ENCODE measurements at places on chromosomes 7 and 10. TPM values are rescaled to one million over a fixed set of nuclear protein-coding genes. Genes with fewer than 3 reads are reported as not detected.

DNA sequence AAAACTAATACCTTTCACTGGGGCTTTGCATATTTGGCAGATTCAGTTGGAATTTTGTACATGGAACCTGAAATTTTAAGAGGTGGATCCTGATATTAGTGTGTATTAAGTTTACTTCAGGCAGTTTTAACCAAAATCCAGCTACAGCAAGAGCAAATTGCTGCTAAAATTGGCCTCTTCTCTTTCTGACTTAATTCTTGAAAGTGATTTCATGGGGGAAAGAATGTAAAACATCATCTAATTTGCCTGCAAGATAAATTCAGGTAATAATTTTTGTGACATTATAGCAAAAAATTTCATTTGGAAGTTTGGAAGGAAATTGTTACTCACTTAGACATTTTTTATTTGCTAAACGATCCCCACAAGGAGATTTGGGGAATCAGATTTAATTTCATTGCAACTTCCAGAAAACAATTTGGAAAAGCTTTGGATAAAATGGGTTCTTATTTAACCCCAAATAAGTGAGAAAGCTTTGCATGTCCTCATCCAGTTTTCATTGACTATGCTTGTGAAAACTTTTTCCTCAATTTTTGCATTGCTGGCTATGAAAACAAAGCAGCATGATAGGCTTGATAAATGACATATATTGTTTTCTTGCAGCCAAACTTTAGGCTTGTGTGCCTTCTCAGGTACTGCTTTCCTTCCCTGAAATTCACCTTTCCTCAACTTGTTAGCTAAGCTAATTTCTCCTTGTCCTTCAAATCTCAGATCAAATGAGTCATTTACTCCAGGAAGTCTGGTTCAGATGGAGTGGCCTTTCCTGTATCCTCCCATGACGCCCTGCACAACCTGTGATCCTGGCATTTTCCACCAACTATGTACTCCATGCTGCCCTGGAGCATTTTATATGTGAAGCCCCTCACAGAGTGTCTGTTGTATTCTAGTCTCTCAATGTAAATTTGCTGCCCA lies 27.4 kb upstream of the ZNF438 start:
- peaks cover 27% of the 10 kb centered on the region for H3K4me1 ChIP-seq
- no peak for DNase-seq
- no peak overlapping the region for H3K4me3 ChIP-seq
- H3K36me3 ChIP-seq: no peaks in the 10 kb centered on the region

DNA sequence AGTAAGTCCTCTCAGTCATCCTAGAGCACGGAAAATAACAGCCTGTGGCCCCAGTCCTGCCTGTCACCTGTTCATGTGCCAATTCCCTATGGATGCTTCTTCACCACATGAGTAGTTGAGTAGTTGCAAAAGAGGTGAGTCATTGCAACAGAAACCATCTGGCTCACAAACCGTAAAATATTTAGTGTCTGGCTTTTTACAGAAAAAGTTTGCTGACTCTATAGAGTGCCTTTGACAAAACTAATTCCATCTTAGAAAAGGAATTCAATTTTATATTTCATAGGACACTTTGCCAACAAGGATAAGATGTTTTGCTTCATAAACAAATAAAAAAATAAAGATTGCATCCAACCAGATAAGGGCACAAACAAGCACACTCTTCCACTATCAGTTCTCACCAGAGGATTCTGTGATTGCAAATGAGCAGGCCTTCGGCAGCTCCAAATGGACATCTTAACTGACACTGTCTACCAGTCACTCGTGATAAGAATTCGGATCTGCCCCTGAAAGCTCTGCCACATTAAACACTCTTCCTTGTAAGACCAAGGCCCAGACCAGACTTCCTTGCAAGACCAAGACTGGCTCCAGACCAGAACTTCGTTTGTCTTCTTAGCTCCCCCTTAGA lies 242.7 kb upstream of the SEMA3C start:
- DNase-seq: no peak
- peaks cover 14% of the 10 kb centered on the region for H3K4me1 ChIP-seq

DNA sequence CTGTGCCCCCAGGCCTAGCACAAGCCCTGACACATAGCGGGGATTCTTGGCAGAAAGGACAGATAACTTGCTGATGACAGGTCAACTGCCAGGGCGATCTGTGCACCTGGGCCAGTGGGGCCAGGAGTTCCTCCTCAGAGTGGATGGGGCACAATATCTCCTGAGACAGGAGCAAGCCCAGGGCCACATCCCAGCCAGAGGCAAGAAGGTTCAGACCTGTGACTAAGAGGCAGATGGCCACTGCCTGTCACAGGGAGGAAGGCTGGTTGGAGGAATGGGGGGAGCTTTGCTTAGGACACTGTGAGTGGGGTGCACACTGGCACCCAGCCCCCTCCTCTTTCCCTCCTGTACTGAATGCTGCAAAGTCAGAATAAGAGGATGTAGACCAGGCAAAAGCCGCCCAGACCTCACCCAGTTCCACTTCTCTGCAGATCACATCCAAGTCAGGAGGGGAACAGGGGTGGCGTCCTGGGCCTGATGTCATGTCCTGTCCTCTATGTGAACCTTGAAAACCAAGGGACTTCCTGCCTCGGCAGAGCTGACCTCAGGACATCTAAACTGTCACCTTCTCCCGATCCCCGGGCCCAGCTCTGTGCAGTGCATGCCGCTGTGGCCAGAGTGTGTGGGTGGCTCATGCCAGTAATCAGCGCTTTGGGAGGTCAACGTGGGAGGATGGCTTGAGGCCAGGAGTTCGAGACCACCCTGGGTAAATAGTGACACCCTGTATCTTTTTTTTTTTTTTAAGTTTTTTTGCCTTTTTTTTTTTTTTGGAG lies 1.3 kb downstream of the GUSB start:
- DNase-seq: peak; percentile 59
- H3K27me3 ChIP-seq: no peaks in the 10 kb centered on the region
- H3K4me1 ChIP-seq: peaks cover 11% of the 10 kb centered on the region
- peaks cover 2% of the 10 kb centered on the region for H3K36me3 ChIP-seq

DNA sequence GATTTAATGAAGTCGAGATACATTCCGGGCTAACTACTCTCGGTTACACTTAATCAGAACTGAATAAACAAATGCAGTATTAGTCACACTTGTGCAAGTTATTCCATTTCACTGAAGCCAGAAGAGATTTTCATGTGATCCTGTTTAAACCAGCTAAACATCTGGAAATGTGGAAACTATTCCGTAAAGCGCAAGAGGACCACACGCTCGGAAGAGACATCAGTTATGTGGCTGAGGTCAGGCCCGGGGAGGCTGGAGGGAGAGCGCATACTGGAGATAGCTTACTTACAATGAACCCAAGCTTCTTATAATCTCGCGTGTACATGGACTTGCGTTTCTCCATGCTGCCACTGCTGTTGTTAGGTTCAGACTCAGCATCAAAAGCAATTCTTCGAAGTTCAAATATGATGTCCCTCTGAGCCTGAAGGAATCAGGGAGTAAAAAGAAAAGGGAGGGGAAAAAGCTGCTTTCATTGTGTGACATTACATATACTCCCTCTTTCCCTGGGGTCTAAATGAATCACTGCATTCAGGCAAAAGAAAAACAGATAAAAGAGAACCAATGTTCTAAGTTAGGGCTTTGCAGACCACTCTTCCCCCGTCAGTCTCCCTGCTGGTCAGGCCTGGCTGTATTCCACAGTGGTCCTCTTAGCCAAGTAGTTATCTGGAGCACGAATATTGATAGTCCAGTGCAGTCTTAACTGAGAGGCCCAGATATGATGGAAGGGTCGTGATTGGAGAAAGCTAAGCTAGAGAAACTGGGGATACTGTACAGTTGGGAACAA lies 237.4 kb downstream of the ELMO1 start:
- H3K36me3 ChIP-seq: no peaks in the 10 kb centered on the region
- H3K27ac ChIP-seq: no peak overlapping the region
- peaks cover 9% of the 10 kb centered on the region for H3K27me3 ChIP-seq
- no peak overlapping the region for H3K4me3 ChIP-seq
- peaks cover 21% of the 10 kb centered on the region for H3K4me1 ChIP-seq

GRCh38 chr7:156954941-156955340 lies 5.4 kb downstream of the NOM1 start:
- peaks cover 25% of the 10 kb centered on the region for H3K4me1 ChIP-seq
- H3K27me3 ChIP-seq: no peaks in the 10 kb centered on the region

GRCh38 chr7:115216652-115217051 lies 294.8 kb downstream of the MDFIC start:
- H3K4me1 ChIP-seq: peaks cover 5% of the 10 kb centered on the region
- DNase-seq: no peak
- no peak overlapping the region for H3K27ac ChIP-seq

Gene LIPF
- total RNA-seq: not detected

DNA sequence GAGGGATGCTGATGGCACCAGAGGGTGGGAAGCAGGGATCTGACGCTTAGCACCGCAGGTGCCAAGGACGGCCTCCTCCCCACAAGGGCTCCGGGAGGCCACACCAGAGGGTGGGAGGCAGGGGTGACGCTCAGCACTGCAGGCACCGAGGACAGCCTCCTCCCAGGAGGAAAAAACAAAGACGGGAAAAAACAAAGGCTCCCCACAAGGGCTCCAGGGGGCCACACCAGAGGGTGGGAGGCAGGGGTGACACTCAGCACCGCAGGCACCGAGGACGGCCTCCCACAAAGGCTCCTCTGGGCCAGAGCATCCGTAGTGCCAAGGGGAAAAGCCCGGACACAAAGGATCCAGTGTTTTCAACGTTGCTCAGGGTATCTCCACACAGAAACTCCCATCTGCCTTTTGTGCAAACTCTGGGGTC lies 25.6 kb downstream of the DIP2C start:
- H3K27ac ChIP-seq: no peak overlapping the region
- H3K36me3 ChIP-seq: no peaks in the 10 kb centered on the region
- H3K27me3 ChIP-seq: no peaks in the 10 kb centered on the region
- H3K4me1 ChIP-seq: peaks cover 51% of the 10 kb centered on the region
- no peak for DNase-seq
- no peak overlapping the region for H3K4me3 ChIP-seq

DNA sequence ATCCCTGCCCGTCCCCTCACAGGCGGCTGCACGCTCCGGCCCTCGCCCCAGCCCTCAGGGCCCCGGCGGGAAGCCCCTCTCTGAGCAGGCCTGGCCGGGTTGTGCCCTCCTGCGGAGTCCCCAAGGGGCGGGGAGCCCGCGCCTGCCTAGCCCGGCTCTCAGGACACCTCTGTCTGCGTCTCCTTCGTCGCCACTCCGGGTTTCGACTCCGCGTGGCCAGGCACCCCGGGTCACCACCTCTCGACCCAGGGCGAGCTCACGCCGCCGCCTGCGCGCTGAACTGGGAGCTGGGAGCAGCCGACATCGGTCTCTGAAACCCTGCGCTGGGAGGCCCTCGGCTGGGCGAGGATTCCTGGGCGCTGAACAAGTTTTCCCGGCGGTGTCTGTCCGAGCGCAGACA lies 6.2 kb upstream of the OGDHL start:
- peaks cover 32% of the 10 kb centered on the region for H3K27me3 ChIP-seq
- H3K4me1 ChIP-seq: no peaks in the 10 kb centered on the region
- H3K4me3 ChIP-seq: no peak overlapping the region
- H3K27ac ChIP-seq: no peak overlapping the region
- no peaks in the 10 kb centered on the region for H3K36me3 ChIP-seq

Gene TRPV6
- total RNA-seq: not detected

Gene TOMM7
- total RNA-seq: 269 TPM
